Hepatic stellate cell (primary cell): ENCODE measurements at places on chromosomes 5 and 9.

DNA sequence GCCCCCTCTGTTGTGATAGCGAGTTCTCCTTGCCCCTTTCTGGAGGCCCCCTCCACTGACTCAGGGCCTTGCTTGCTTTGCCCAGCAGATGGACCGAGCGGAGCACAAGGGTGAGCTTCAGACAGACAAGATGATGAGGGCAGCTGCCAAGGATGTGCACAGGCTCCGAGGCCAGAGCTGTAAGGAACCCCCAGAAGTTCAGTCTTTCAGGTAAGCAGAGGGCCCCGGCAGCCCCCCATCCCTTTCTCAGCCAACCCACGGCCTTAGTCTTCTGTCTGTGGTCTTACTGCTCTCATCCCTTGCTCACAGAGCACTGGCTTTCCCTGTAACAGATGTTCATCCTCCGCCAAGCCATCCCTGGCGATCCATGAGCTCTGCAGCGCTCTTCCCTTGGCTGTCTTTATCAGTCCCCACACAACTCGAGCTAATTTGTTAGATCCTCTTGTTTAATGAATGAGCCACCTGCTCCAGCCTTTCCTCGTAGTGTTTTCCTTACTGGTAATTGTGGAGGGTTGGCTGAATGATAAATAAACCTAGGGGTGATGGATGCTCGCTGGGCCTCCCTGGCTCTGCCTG lies 18.4 kb upstream of the RARS1 start:
- DNase-seq: no peak

DNA sequence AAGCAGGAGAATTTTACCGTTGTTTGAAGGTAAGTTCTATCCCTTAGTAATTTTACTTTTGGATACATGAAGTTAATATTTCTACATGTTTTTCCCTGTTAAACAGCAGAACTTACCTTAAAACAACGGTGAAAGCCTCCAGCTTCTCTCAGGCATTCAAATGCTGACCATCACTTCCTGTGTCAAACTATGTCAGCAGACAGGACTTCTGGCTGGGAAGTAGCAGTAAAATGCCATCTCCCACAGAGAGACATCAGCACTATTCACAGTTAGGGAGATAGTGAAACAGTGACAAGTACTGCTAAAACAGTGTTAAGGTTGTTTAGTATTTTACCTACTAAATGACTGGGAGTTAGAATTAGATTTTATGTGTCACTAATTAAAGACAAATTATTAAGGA lies 34.2 kb upstream of the GOLGA1 start:
- no peak for DNase-seq

- peak; percentile 32 for DNase-seq
These were observed 791 bp downstream of the SLC2A8 start for GRCh38 chr9:127397646-127398274.

GRCh38 chr9:92642041-92642451 lies 27.9 kb downstream of the IPPK start:
- no peak for DNase-seq

- DNase-seq: no peak
These were observed 48.5 kb downstream of the SLC22A5 start for GRCh38 chr5:132417889-132418485.

- DNase-seq: peak; percentile 19
These were observed 60.1 kb upstream of the ITGA1 start for GRCh38 chr5:52727576-52727975.

DNA sequence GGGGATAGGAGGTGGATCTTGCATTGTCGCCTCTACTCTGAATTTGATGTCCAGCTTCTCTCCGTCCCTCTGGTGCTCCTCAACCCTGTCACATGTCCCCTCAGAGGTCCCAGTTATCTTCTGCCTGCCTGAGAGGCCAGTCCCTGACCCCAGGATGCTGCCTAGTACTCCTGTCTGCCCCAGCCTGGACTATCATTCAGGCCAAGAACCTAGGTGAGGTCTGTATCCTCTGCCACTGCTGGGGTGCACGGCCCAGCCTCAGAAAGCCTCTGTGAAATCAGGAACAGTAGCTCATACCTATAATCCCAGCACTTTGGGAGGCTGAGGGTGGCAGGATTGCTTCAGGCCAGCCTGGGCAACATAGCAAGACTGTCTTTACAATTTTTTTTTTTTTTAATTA lies 8.6 kb downstream of the SPINK4 start:
- DNase-seq: no peak

- no peak for DNase-seq
These were observed 52.5 kb upstream of the RPS23 start for GRCh38 chr5:82330530-82331270.

- DNase-seq: no peak
These were observed 8.5 kb downstream of the NOP16 start for GRCh38 chr5:176379881-176380280.
